T1000 (cell line): ENCODE measurements at places on chromosomes 4 and X.

DNA sequence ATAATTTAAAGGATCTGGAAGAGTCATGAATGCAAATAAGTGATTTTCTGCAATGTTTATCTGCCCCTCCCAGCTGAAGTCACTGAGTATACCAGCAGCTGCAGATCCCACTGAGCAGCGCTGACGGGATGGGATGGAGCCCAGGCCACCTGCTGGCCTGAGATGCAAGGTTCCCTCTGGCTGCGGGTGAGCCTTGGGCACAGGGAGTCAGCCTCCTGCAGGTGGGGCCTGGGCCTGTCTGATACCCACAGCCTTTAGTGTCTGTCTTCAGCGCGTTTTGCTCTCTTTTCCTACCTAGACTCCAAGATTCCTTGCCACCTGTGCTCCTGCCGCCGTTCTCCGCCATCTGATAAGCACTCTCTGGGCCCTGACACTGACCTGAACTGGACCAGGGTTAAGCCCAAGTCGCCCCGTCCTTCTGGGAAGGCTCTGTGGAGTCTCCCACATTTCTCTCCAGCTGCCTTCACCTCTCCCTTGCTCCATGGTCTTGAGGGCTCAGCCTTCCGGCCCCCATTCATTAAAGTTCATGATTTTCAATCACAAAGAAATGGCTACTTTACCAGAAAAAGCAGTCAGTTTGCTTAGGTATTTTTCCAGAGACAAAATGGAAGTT is 223.1 kb upstream of the FAT1 start:
- no peak for DNase-seq

DNA sequence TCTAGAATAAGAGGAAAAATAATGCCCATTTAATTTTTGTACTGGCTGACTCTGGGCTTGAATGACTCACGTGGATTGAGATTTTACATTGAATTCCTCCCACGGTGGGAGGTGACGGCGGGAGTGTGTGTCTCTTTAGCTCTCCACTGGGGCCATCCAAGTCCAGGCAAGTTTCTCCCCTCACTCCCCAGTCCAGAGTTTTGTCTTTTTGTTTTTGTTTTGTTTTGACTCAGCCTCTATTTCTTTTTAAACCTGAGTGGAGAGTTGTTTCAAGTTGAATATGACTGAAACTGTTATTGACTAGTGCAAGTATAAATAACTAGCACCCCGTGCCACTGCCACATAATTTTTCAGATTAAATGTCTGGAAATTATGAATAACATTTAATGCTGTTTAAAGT is 13.6 kb downstream of the CHST7 start:
- DNase-seq: no peak

DNA sequence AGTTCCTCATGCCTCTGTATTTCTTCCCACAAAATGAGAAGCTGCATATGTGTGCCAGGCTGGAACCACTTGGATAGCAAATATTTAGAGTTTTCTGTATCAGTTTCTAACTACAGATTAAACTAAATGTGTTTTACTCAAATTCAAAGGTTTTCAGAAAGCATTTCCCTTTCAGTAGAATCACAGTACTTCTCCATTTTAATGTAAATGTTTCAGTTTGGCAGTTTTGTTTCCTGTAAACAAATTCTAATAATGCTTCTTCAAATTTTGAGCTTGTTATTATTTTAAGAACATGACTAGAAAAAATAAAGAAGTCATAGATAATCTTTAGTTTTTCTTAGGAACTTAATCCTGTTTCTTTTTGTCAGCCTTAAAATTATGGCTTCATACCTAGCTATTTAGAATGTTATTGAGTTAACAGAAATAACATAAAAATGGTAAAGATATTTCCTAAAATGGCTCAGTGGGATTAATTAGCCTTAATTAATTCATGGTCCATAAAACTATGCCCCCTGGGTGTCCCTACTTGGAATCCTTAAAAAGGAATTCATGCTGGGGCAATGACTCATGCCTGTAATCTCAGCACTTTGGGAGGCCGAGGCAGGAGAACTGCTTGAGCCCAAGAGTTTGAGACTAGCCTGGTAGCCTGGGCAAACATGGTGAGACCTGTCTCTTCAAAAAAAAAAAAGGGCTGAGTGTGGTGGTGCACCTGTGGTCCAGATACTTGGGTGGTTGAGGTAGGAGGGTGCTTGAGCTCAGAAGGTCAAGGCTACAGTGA is 83.8 kb upstream of the GPR34 start:
- no peak for DNase-seq

DNA sequence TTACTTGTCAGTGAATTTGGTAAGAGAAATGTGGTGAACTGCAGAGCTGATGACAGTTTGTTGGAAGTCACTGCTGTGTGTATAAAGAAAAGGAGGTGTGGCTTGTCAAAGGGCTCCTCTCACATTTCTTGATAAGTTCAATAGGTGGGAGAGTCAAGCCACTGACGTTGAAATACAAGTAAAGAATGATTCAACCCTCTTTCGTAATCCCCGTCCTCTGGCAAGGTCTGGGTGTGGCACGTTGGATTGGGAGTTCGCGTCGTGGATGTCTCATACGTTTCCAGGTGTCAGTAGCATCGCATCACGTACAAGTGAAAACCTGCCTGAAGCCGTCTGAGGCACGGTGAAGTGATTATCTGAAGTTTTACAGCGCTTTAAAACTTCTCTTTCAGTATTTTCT is 76.4 kb downstream of the EGF start:
- DNase-seq: no peak

DNA sequence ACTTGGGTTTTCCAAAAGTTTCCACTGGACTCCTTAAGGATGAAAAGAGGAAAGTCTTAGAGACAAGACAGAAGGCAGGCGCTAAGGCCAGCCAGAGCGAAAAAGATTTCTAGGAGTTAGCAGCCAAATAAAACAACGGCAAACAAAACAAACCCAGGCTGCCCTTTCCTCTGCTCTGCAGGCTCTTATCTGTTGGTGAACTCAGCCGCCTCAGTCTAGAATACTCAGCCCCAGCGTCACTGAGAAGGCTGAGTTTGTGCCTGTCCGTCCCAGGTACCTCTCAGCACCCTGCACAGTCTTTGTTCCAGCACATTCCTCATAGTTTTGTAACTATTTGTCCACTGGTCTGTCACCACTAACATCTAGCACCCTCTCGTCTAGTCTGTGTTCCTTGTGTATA is 75.6 kb upstream of the FAM9C start:
- no peak for DNase-seq

DNA sequence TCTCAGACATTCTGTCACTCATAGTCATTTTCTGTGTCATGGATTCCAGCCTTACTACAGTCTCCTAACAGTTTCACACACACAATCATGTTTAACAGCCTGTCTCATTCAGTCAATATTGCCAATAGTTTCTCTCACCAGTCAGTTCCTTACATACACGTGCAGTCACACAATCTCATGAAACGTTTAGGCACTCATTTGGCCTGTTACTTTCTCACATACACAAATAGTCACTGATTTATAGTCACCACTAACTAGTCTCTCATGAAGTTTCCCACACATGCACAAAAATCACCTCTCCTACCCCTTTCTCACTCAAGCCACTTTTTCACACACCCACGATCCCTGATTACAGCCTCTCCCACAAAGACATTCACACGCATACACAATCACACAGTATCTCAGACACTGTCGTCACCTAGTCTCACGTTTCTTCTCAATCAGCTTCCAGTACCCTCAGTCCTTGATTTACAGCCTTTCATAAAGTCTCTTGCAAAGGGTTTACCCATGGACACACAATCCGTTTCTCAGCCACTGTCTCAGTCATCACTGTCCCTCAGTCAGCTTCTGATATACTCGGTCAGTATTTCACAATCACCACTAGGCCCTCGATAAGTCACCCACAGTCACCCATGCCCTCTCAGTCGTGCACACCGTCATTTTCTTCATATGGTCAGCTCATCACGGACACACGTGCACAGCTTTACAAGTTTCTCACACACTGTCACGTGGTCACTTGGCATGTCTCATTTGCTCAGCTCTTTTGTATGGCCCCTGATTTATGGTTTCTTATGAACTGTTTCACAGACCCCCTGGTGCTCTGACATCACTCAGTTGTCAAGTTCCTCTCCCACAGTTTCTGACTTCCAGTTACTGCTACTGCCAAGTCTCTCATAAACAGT is 4.2 kb upstream of the CFP start:
- no peak for DNase-seq

GRCh38 chrX:27751976-27752375 is 55.8 kb upstream of the MAGEB10 start:
- no peak for DNase-seq

DNA sequence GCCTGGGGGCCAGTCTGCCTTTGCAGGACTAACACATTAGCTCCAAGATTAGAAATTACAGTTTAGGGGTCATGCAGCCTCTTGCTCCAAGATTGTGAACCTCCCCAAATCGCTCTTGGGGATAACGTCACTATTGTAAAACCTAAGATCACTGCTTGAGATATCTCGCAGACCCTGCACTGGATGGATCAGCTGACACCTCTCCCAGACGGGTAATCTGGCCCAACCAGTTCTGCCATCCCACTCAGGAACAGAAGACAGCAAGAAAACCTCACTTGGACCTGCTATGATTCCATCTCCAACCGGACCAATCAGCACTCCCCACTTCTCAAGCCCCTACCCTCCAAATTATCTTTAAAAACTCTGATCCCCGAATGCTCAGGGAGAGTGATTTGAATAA is 431.2 kb downstream of the GPM6A start:
- no peak for DNase-seq

- DNase-seq: no peak
These were observed 298.1 kb upstream of the TRPC5 start for GRCh38 chrX:112380541-112381278.

DNA sequence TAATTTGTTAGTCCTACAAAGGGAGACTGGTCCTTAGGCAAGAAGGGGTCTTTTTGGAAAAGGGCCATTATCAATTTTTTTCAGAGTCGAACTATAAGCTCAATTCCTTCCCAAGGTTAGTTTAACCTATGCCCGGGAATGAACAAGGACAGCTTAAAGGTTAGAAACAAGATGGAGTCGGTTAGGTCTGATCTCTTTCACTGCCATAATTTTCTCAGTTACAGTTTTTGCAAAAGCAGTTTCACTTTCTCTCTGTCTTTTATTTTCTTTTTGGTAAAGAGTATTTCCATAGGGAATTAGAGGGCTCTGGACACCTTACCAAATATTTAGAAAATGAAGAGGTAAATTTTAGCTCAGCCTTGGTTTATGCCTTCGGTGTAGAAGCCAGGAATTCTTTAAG is 64.1 kb downstream of the TRIM2 start:
- no peak for DNase-seq

DNA sequence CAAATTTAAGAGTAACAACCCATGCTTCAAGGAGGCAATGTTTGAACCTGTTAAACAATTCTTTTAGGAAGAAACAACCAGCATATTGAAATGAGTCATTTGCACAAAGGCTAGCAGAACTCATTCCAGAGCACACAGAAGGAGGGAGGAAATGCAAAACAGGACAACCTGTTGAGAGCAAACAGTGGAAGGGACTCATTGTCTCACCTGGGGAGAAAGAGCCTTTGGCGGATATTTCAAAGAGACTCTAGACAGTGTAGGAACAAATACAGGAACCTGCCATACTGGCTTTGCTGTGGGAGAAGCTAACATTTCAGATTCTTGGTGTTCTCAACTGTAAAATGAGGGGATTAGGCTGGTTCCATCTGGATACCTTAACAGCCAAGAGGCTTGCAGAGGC is 14.8 kb upstream of the RASGEF1B start:
- no peak for DNase-seq

DNA sequence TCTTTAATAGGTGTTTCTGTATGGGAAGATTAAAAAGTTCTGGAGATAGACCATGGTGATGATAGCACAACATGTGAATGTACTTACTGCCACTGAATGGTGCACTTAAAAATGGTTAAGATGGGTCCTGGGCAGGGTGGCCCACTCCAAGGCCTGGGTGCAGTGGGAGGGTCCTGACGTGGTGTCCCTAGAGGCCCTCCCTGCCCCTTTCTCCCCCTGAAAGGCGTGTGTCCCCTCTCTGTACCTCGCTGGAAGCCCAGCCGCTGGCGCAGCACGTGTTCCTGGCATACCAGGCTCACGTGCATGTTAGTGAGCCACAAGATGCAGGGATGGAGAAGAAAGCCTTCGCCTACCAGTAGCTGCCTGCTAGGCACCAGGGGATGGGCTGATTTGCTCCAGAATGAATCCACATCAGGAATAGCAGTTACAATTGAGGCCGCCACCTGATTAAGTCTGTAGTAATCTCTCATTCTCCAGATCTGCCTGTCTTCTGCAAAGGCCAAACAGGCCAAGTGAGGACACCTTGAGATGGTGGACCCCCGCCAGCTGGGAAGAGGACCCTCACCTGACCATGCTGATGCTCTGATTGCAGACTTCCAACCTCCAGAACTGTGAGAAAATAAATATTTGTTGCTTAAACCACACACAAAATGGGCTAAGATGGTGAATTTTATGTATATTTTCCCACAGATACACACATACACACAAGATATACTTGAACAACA is 67.5 kb downstream of the COQ2 start:
- DNase-seq: no peak

DNA sequence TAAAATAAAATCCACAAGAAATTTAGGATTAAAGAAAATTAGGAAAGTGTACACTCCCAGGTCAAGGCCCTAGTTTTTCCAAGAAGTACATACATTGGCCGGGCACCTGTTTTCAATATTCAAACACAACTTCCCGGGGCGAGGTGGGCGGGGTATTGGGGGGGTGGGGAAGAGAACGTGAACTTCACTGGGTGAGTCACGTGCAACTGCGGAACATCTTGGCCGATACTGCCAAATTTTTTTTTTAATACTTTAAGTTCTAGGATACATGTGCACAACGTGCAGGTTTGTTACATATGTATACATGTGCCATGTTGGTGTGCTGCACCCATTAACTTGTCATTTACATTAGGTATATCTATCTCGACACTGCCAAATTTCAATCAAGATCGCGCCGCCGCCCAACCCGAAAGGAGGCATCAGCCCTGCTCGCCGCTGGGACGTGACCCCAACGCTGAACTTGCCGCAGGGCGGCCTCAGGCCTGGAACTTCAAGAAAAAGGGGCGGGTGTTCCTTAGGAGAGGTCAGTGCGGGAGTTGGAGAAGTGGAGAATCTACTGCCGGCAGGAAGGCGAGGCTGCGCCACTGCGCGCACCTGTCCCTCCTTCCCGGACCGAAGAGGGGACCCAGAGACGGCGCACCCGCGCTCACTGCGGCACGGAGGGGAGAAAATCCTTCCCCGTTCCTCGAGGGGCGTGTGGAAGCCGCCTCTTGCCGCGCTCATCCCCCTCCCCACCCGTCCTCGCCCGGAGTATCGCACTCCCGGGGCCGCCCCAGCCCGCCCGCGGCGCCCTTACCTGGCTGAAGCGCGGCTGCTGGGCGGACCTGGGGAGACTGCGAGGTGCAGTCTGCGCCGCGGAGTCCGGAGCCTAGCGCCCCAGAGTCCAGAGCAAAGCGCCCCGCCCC is at the start of gene TEC:
TSS of gene TEC (minus strand) at position 883 of the 905 bp plus-strand sequence. CDS start 41,224 bp downstream, outside the sequence.
- DNase-seq: peak; percentile 71

DNA sequence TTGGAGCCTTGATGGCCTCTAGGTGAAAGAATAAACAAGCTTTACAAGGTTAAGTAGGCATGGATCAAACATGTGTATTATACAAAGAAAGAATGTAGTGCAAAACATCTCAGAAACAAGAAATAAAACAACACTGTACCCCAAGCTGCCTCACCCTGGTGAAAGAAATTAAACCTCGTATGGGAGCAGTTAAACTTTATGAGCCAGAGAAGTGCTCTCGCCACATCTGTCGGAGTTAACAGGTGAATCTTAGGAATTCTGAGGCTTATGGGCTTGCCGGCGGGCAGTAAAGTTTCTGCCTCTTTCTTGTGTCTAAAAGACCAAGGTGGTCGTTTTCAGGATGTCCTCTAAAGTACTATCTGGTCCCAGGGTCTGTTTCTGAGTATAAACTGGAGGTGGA is 34.0 kb upstream of the ARSH start:
- DNase-seq: no peak
